ENCODE measurements at places on chromosomes 13 and 19.

DNA sequence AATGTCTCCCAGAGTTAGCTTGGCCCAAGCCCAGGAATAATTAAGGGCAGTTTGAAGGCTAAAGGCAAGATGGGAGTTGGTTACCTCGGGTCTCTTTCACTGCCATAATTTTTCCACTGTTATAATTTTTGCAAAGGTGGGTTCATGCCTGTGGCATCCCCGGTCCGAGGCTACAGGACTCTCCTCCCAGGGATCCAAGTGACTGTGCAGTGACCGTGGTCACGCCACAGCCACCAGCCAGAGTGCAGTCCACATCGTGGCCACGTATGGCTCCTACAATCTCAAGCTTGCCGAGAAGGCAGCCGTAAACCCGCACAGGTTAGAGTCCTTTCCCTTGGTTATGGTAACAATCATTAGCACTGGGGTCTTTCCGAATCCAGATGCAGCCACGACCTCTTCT lies 36.8 kb downstream of the C13orf46 start:
- no peak for DNase-seq

GRCh38 chr19:32268381-32268780 lies 77.0 kb upstream of the ZNF507 start:
- DNase-seq: no peak

DNA sequence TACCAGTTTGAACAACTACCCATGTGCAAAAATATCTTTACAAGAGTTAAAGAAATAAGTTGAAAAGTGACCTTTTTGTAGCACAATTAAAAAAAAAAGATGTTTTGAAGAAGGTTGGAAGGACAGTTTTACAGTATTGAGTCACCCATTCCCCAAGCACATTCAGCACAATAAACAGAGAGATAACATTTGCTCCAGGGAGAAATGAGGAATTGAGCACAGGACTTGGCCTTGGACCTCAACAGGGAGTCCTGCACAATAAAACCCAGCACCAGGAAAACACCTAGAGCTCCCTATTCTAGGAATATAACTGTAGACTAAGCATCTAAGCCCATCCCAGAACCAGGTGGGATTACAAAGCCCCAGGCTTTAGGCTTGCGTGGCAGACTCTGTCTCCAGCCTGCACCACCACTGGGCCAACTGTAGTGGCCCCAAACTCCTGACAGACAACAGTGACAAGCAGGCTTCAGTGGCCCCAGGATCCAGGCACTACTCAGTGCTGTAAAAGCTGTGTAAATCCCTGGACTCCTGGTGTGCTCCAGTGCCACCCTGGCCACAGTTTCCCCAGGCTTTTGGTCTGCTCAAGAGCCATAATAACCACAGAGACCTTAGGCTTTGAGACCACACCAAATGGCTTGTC lies 857.2 kb downstream of the SLITRK1 start:
- DNase-seq: no peak

DNA sequence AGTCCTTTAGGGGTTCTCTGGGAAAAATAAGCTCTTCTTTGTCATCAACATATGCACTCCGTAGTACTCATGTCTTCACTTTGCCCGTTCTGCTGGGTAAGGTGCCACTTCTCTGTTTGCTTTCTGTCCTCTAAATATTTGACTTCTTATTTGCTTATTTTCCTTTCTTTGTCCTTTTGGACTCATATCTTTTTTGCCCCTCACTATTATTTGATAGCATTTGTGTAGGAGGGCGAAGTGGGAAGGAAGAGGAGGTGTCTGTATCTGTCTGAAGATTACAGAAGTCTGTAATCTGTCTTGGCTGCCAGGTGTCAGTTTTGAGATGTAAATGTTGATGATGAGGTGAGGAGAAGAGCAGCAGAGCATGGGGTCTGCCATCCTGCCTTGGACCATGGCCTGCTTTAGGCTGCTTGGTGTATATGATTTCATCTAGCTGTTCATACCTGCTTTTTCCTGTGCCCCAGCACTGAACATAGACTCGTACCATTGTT lies 30.8 kb downstream of the USPL1 start:
- DNase-seq: no peak

GRCh38 chr13:56902276-56902675 lies 238.4 kb upstream of the PRR20A start:
- no peak for DNase-seq

Measured in CD4-positive, alpha-beta T cell treated with Interleukin-17A for 4 hours (primary cell).